B cell (primary cell): ENCODE measurements at places on chromosomes 16 and 17. TPM values are rescaled to one million over a fixed set of nuclear protein-coding genes. Genes with fewer than 3 reads are reported as not detected.

Gene HSF5
- total RNA-seq = 4.8 and 5.1 TPM in 2 replicates

- no peak for DNase-seq
Observed at GRCh38 chr16:8877894-8878522, 4.1 kb upstream of the LITAFD start.

DNA sequence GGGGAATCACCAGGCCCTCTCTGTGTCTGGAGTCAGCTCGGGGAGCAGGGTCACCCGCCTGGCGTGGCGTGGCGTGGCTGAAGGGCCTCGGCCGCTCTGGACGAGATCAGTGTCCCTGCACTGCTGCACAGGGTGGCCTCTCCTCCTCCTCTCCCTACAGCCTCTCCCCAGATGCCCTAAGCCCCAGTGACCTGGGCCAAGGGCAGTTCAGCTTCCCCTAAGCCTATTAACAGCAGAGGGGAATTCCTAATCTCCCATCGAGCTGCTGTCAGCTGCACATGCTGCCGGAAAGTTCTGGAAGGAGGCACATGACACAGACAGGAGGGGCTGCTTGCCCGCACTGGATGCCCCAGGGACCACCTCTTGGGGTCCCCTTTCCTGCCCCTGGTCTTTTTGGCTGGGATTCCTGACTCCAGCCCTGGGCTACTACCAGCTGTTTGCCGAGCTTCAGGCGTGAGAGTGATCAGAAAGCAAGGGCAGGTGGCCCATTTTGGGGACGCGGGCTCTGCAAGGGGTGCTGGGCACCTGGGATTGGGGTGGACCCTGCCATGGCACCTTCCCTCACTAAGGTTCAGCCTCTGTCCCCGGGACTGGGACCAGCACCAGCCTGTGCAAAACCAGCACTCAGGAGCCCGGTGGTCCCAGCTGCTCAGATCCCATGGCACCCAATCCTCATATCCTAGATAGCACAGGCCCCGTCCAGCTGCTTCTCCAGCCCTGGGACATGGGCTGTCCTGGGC is 794 bp downstream of the PDE6G start:
- DNase-seq = no peak

DNA sequence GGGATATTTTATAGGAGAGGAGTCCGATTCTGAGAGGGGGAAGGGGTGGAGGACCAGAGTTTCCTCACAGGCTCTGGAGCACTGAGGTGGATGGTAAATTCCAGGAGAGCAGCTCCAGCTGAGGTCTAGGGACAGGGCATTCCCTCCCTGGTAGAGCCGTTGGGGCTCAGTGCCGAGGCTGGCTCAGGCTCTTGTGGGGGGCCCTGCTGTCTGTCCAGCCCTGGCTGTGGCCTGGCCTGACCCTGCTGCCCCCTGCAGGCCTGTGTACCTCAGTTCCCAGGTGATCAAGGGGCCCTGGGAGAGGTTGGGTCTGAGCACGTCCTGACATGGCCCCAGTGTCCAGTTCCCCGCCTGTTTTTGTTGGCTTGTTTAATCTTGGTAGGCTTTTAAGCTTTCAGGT is 16.8 kb downstream of the ZNF750 start:
- DNase-seq = no peak

Gene DBNDD1
- 2.1 and 3.1 TPM in 2 replicates for total RNA-seq

GRCh38 chr16:55643161-55643970 is 12.4 kb upstream of the SLC6A2 start:
- no peak for DNase-seq

Gene HASPIN
- total RNA-seq = 2.4 and 3.1 TPM in 2 replicates

- DNase-seq = no peak
Observed at GRCh38 chr16:84739349-84740124, 39.7 kb downstream of the USP10 start.

- peak; percentile 95 for DNase-seq
Observed at GRCh38 chr17:40340880-40341807, 23.4 kb downstream of the GJD3 start.

DNA sequence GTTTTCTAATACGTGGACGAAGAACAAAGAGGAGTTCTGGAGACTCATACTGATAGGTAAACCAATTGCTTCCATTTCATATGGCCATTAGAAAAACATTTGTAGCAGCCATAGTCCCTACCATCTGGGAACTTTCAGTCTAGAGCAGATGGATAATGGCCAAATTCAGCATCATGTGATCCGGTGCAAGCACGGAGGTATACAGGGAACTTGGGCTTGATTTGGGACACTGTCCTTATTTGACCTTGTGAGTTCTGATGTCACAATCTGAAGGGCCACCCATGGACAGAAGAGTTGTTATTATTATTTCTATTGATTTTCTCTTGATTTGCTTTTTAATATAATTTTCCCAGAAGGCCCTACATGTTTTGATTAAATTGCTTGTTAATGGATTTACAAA is 154.6 kb upstream of the ZNF267 start:
- no peak for DNase-seq

- no peak for DNase-seq
Observed at GRCh38 chr17:49674507-49674906, 3.4 kb downstream of the SPOP start.

DNA sequence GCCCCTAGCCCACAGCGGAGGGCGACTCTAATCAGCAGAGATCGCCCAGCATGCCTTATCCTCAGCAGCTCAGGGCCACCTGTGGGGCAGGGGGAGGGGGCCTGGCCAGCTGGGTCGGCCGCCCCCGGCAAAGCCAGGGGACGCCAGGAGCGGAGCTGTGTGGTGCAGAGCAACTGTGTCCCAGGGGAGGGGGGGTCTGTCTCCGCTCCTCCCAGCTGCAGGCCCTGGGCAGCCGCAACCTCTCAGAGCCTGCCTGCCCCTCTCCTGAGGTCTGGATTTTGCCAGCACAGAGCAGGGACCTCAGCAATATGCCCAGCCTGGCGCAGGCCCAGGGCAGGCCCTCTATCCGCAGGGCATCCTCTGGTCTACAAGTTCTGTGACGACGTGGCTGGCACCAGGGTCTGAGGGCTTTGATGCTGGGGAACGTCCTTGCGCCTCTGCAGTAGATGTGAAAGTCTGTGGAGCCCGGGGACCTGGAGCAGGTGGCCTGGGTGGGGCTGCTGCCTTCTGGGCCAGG is 36.5 kb upstream of the SLC38A10 start:
- no peak for DNase-seq

- DNase-seq = no peak
Observed at GRCh38 chr16:1818204-1818872, 8.3 kb downstream of the HAGH start.
